ENCODE measurements at places on chromosomes 1 and 21. TPM values are rescaled to one million over a fixed set of nuclear protein-coding genes. Genes with fewer than 3 reads are reported as not detected.

The COL8A2 gene
- 0.27 TPM for total RNA-seq

The TNNT2 gene
- total RNA-seq, result not detected

The DENND2D gene
- total RNA-seq, result 328 TPM

The S100A7A gene
- total RNA-seq, result not detected

The TMPRSS15 gene
- total RNA-seq, result not detected

The LPAR3 gene
- 0.97 TPM for total RNA-seq

The CD52 gene
- 761 TPM for total RNA-seq

The GPR37L1 gene
- total RNA-seq, result not detected

The RNU1-1 gene
- total RNA-seq, result 3,337 TPM

The DCDC2B gene
- total RNA-seq, result not detected

The MIXL1 gene
- total RNA-seq, result not detected

The KLHDC9 gene
- 0.40 TPM for total RNA-seq

The THEMIS2 gene
- 72.3 TPM for total RNA-seq
